ENCODE measurements at places on chromosomes 11 and 22.

DNA sequence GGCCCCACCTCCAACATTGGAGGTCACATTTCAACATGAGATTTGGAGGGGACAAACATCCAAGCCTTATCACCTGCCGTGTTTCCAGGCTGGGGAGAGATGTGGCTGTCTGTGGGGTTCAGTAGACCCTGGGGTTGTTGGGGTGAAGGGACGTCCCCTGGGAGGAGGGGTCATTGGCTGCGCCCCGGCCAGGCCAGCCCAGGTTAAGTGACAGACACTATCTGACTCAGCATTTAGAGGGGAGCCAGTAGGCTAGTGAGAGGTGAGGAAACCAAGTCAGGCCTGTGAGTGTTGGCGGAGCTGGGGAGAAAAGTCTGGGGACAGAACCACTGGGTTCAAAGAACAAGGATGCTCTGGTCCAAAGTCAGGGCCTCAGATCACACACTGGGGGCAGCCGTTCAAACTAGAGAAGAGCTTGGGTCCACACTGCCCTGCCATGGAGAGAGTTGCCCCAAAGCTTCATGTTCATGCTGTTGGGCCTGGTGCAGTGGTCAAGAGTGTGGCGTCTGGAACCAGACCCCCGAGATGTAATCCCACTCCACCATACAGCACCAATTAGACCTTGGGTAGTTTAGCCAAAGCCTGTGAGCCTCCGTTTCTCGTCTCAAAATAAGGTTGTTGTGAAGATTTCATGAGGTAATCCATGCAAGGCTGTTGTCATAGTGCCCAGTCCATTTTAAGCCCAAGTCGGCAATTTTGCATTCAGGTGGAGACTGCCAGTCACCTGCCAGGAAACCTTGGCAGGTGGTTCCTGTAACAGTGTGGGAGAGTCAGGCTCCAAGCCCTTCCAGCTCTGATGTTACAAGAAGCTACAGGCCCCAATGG lies 1289.6 kb downstream of the TBC1D22A start:
- DNase-seq = peak; percentile 12

DNA sequence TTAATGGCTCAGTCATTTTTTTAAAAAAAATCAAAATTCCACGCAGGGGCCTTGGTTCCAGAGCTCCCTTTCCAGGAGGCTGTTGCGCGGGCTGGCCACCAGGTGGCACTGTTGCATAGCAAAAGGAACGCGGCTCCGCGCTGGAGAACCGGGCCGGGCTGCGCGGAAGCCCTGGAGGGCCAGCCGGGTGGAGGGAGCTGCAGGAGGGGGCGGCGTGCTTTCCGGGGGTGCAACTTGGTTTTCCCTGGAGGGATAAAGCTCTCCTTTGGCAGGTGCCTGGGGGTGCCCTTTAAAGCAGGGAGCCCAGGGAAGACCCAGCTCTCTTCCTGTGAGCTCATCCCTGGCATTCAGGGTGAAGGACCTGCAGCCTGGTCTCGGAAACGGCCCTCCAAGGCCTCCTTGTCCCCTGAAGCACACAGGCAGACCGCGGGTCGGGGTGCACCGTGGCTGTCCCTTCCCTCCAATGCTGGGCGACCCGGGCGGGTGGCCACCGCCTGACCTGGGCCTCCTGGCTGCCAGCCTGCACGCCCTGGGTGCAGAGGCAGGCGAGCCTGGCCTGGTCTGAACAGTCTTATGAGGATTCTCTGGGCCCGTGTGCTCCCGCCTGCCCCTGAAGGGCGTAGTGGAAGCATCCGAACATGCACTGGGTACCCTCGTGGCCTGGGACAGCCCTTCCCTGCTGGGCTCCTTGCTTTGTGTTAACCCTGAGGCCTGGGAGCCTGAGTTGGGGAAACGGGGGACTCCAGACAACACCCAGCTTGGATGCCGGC lies 23.4 kb downstream of the KRTAP5-5 start:
- DNase-seq = no peak

GRCh38 chr22:43099095-43099494 lies 9.9 kb upstream of the TTLL1 start:
- DNase-seq = no peak

GRCh38 chr11:130554241-130555055 lies 106.0 kb downstream of the ADAMTS15 start:
- no peak for DNase-seq

DNA sequence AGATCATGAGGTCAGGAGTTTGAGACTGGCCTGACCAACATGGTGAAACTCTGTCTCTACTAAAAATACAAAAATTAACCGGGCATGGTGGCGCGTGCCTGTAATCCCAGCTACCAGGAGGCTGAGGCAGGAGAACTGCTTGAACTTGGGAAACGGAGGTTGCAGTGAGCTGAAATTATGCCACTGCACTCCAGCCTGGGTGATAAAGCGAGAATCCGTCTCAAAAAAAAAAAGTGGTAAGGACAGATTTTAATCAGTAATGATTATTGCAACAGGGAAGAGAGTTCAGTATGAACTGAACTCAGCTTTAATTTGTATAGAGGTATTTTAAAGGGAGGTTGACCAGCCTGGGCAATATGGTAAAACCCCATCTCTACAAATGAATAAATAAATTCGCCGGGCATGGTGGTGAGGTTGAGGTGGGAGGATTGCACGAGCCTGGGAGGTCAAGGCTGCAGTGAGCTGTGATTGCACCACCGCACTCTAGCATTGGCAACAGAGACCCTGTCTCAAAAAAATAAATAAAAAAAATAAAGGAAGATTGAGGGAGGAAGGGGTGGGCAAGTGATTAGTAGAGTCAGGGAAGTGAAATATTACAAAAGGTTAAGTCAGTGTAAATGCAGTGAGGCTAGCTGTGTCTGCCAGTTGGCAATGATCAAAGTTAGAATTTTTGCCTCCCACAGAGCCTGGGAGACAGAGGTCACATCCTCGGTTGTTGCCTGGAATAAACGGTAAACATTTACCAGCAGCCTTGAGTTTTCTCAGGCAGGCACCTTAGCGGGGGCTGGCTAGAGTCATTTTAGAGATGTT lies 2.6 kb upstream of the MCM5 start:
- peak; percentile 88 for DNase-seq

DNA sequence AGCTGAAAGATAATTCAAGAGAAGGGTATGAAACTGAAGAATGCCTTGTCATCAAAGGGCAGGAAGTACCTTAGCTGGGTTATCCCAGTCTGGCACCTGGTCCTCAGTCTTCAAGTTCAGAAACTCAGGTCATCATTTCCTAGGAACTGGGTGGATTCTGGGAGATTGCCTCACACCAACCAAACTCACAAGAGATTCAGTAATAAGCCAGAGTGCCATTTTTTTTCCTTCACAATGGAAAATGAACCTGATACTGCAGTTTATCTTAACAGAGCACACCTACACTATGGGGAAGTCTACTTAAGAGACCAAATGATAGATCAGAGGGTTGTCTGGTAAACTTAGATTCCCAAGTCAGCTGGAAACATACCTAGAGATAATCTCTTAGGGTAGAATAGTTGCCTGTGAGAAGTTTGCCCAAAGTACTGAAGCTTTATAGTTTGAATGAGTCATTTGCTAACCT lies 3.8 kb upstream of the BUD13 start:
- DNase-seq = no peak

DNA sequence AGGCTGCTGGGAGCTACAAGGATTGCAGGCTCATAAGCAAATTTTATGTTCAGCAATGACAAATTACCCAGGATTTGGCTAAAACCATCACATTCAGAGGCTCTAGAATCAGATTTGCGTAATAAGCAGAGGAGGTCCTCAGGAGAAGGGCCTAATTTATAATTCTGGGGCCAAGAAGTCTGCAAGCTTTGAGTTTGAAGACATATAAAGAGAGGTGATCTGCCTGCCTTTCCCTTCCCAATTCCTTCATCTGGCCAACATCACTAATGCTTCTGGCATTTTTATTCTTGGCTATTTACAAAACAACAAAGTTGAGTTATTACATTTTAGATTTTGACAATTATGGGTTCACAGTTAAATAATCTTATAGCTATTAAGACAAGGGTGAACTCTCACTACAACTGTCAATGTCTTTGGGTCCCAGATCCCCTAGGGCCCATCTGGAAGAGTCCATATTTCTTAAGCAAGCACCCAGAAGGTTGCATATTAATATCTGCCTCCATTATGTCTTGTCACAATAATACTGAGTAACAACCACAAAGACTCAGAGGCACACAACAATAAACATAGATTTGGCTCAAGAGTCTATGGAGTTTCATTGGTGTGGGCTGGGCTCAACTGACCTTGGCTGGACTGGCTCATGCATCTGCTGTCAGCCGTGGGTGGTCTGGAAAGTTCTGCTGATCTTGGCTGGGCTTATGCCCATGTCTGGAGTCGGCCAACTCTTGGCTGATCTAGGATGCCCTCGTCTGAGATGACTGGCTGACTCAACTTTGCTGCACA lies 67.2 kb upstream of the CD82 start:
- peak; percentile 88 for DNase-seq

- DNase-seq = peak; percentile 43
These were observed 60.6 kb upstream of the TCF20 start for GRCh38 chr22:42331014-42331413.

GRCh38 chr11:36509201-36509639 lies 852 bp downstream of the TRAF6 start:
- DNase-seq = peak; percentile 47

DNA sequence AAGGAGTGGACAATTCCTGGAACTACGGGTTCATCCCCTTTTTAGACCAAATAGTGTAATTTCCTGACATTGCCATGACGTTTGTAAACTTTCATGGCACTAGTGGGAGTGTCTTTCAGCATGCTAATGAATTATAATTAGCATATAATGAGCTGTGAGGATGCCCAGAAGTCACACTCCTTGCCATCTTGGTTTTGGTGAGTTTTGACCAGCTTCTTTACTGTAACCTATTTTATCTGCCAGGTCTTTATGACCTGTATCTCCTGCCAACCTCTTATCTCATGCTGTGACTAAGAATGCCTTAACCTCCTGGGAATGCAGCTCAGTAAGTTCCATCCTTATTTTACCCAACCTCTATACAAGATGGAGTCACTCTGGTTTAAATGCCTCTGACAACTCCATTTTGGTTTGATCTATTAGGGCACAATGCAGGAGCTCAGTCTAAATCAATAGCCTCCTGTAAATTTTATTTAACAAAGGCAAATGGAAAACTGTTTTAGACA lies 20.7 kb downstream of the OR10A6 start:
- DNase-seq = no peak

DNA sequence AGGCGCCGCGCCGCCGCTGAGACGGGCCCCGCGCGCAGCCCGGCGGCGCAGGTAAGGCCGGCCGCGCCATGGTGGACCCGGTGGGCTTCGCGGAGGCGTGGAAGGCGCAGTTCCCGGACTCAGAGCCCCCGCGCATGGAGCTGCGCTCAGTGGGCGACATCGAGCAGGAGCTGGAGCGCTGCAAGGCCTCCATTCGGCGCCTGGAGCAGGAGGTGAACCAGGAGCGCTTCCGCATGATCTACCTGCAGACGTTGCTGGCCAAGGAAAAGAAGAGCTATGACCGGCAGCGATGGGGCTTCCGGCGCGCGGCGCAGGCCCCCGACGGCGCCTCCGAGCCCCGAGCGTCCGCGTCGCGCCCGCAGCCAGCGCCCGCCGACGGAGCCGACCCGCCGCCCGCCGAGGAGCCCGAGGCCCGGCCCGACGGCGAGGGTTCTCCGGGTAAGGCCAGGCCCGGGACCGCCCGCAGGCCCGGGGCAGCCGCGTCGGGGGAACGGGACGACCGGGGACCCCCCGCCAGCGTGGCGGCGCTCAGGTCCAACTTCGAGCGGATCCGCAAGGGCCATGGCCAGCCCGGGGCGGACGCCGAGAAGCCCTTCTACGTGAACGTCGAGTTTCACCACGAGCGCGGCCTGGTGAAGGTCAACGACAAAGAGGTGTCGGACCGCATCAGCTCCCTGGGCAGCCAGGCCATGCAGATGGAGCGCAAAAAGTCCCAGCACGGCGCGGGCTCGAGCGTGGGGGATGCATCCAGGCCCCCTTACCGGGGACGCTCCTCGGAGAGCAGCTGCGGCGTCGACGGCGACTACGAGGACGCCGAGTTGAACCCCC lies 798 bp downstream of the BCR start:
- DNase-seq = no peak

GRCh38 chr11:95088946-95089619 lies 563 bp upstream of the ENDOD1 start:
- no peak for DNase-seq

DNA sequence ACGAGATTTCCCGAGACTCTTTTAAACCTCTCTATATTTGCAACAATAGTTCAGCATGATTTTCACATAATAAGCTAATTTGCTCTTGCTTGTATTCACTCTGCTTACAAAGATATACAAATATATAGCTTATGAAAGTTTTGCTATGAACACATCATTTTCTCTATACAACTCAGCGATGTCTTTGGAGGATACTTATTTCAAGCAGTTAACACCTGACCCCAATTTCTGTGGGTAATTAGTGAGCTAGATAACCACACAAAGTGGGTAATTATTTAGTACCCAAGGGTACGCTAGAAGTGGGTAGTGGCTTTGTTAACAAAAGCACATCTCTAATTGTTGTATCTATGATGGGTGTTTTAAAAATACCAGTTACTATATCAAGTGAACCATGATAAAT lies 12.3 kb downstream of the BLID start:
- DNase-seq = no peak

DNA sequence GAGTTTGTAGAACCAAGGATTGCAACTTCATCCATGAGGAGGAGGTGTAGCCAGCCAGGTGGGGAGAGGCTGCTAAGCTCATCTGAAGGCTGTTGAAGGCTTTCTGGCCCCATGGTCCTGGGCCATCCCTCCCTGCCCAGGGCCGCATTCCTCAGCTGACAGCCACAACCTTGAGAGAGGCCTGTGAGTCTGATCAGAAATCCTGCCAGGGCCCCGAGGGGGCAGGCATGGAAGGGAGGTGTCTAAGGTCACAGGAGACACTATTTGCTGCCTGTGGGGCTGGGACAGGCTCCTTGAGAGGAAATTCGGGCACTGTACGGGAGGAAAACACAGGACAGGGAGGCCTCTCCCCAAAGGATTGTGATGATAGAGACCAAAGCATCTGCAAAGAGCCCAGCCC lies 88.1 kb upstream of the IGLL5 start:
- no peak for DNase-seq

DNA sequence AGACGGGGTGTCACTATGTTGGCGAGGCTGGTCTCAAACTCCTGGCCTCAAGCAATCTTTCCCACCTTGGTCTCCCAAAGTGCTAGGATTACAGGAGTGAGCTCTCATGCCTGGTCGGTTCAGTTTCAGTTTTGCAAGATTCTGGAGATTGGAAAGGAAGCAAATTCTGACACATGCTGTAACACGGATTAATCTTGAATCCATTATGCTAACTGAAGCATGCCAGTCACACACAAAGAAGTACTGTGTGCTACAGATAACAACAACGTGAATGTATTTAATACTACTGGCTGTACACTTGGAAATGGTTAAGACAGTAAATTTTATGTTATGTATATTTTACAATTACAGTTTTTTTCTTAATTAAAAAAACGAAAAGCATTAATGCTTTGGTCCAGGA lies 107.6 kb downstream of the MED15 start:
- no peak for DNase-seq

- no peak for DNase-seq
These were observed 4.0 kb downstream of the CCDC90B start for GRCh38 chr11:83282084-83282716.
